ENCODE measurements at places on chromosomes 3 and 15.
A peak's percentile ranks its signal among the peaks of the same experiment; 100 is the strongest.

GRCh38 chr3:59456852-59457485, 407.1 kb upstream of the CFAP20DC start:
- DNase-seq, result no peak

DNA sequence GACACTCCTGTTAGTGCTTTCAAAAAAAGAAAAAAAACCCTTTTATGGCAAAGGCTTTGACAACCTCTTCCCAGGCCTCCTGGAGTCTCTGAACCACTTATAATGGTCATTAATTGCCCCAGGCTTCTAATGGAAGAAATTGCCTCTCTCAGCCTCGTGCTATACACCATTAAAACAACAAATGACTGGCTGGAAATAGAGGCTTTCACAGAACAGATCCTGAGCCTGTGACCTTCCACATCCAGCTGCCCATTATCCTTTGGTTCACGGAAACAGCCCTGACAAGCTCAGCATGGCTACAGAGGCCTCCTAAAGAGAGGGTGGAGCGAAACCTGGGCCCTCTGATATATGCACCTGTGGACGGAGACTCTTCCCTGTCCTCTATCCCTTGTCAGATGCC, 26.8 kb upstream of the MKRN3 start:
- DNase-seq, result no peak

GRCh38 chr3:154050216-154050615, 71.0 kb upstream of the ARHGEF26 start:
- no peak for DNase-seq

DNA sequence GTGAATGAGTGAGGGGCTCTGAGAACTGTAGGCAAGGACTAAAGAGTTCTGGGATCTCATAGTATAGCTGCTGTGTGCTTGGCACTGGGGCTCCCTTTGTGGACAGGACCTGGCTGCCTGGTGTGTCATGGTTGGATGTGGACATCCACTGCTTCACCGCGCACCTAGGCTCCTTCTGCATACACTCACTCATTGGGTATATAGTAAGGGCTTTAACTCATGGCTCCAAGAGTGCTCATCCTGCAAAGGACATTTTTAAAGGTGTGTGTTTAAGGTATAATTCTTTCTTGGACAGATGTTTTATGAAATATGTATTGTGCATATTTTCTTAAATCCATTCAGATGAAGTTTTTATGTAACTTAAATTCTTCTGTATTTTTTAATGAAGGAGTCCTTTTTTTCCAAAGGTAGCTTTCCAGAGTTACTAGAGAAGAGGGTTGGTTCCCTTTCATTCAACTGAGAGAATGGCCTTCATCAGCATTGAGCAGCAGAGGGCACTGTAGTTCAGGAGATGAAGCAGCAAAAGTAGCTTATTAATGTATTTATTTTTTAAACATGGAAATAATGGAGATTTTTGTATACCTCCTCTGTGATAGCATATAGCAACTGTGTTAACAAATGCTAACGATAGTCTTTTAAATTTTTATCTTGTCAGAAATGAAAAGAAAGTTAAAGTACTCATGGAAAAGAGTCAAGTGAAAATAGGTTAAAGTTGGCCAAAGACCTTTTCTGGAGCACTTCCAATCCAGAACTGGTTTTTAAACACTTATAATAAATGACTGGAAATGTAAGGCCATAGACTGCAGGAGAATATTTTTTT, 25.2 kb downstream of the OXNAD1 start:
- peak; percentile 38 for DNase-seq

GRCh38 chr15:31799715-31800321, 230.5 kb upstream of the CHRNA7 start:
- DNase-seq, result no peak

DNA sequence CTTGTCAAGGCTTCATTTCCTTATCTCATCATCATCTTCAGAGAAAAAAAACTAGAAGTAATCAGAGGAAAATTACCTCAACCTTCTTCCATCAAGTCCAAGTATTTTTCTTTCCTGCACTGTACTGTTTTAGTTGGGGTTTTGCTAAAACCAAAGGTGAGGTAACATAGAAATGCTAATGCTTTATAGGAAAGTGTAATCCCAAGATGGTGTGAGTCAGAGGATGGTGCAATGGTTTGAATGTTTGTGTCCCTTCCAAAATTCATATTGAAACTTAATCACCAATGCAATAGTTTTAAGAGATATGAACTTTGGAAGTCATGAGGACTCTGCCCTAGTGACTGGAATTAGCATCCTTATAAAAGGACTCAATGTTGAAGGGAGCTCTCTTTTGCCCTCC, 79.5 kb downstream of the KBTBD8 start:
- no peak for DNase-seq

DNA sequence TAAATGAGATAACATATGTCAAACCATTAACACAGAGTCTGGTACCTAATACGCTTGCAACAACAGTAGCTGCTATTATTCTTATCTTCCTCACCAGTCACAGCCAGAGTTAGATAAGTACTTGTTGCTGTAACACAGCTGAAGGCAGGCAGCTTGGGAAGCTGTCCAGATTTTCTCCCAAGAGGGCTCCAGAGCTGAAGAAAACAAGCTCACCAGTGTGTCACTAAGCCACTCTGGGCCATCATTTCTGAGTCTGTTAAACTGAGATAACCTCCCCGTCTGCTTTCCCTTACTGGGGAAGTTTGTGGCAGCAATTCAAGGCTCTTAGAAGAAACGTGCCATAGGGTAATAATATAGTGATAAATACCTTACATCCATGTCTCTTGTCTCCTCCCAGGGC, 226.3 kb downstream of the TAFA4 start:
- DNase-seq, result no peak

Measured in stimulated activated CD8-positive, alpha-beta memory T cell treated with anti-CD3 and anti-CD28 coated beads, Interleukin-15, amount 100 ng/mL, for 4 hours (primary cell).